ENCODE measurements at places on chromosomes 5 and 9.
A peak's percentile ranks its signal among the peaks of the same experiment; 100 is the strongest.

DNA sequence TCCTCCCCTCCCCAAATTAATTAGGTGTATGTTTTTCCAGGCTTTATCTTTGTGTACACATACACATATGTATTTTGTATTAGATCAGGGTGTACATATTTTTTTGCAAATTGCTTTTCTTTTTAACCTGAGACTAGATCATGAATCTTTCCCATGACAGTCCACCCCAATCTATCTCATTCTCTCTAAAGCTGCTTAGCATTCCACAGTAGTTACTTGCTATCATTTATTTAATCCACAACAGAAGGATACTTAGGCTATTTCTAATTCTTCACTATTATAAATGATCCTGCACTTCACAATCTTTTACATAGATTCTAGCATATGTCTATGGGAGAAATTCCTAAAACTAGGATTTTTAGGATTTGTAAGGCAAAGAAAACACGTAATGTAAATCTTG is 43.9 kb downstream of the SH3RF2 start:
- no peak for DNase-seq

DNA sequence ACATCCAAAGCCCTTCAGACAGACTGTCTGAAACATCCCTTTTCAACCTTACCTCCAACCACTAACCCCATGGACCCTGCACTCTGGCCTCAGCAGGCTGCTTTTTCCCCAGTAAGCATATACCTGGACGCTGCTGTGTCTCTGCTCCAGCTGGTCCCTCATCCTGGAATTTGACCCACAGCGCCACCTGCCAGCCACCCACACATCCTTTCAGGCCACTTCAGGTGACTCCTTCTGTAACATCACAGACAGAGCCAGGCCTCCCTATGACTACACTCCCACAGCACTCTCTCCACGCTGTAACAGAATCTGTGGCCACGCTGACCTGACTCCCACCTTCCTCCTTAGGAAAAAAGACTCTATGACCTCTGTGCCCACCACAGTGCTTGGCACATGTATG is 3.4 kb downstream of the MGAT1 start:
- DNase-seq: peak; percentile 23

- DNase-seq: no peak
Observed at GRCh38 chr9:107674721-107675277, 185.2 kb upstream of the KLF4 start.

GRCh38 chr9:73194284-73194683 is 42.6 kb downstream of the ANXA1 start:
- no peak for DNase-seq

DNA sequence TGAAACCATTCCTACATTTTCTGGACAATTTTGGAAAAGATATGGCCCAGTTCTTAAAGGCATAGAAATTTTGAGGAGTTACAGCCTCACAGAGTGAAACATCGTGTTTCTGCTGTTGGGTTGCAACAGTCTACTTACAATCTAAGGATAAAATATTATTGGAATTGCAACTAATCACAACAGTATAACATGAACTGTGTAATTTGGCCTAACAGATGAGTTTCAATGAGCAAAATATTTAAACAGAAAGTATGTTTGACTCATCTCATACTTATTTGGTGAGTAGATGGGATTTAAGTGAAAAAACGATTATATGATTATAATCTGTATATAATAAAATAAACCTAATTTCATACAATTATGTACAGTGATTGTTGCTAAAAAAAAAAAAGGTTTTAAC is 1061.8 kb downstream of the CDH12 start:
- no peak for DNase-seq

DNA sequence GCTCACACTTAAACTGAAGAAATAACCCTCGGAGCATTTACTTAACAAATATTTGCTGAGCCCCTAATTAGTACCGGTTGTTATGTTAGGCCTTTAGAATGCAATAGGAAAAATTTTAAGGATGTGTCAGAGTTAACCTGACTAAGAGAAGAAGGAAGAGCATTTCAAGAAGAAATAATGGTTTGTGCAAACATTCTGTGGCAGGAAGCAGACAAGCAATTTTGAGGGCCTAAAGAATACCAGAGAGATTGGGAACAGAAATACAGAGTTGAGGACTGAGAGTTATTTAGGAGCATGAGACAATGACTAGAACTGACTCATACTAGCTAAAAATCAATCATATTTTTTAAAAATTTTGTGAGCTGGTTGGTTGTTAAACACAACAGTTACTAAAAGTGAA is 218.8 kb downstream of the PRR16 start:
- no peak for DNase-seq

GRCh38 chr9:98922721-98923435 is 20.8 kb upstream of the COL15A1 start:
- DNase-seq: no peak

DNA sequence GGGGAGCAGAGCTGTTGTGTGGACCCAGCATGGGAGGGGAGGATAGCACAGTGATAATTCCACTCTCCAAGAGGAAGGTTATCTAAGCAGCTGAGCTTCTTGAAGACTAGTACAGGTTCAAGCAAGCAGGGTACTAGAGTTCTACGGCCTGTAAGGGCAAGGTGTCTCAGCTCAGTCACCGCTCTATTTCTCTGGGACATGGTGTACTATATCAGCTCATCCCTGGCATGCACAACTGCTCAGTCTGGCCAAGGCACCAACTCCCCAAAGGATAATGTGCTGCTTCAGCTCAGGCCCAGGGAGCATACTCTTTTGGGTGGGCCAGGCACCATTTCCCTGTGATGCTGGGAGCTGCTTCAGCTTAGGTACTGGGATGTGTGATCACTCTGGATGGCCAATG is 69.8 kb downstream of the RNF130 start:
- DNase-seq: no peak

GRCh38 chr5:41831155-41831554 is 39.1 kb downstream of the OXCT1 start:
- DNase-seq: no peak
